Stimulated activated naive CD4-positive, alpha-beta T cell treated with Interleukin-2 at 50 U/mL for 16 hours (primary cell): ENCODE measurements at places on chromosomes 12 and 14.

GRCh38 chr12:123931686-123932321 lies 40.8 kb downstream of the CCDC92 start:
- DNase-seq, result no peak

- DNase-seq, result no peak
Measured at GRCh38 chr12:51726161-51726560, 122.4 kb downstream of the FIGNL2 start.

DNA sequence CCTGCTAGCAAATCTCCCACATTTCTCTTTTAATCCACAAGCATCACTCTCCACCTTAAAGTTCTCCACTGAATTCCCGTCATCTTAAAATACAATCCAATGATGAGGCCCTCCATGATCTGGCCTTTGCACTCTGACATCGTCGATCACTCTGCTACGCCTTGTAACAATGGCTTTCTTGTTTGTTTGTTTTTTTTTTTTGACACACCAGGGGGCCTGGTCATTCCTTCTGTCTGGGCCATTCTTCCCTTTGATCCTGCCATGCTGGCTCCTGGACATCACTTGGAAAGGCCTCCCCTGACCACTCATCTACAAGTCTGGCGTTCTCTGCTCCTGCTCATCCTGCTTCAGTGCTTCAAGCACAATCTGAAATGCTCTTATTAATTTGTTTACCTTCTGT lies 233.5 kb downstream of the PPM1H start:
- DNase-seq, result no peak

GRCh38 chr12:52789637-52790426 lies 6.1 kb downstream of the KRT3 start:
- no peak for DNase-seq

DNA sequence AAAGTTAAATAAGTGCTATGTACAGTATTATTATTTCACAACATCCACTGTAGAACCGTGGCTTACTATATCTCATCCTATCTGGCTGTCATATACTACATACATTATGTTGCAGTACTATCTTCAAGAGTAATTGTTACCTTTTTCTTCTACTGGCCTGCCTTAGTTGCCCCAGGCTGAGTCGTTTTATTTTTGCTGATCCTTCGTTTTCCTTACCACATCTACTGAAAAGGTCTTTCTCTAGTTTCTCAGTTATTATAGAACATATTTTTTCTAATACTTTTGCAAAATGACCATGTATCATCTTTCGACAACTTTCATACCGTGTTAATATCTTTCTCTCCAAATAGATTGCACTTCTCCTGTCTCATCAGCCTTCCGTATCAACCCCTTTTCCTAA lies 523.1 kb downstream of the SOX5 start:
- no peak for DNase-seq

DNA sequence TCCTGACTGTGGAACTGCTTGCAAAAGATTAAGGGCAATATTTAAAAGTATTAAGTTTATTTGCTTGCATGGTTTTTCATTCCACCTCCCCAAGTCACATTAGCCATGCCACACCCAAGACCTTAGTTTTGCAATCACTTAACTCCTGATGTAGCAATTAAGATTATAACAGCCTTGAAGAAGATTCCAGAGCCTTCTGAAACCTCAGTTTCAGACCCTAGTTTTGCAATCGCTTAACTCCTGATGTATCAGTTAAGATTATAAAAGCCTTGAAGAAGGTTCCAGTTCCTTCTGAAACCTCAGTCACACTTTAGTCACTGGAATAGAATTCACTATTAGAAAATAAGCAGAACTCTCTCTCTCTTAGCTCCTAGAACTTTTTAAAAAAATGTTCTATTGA lies 42.7 kb upstream of the DCN start:
- no peak for DNase-seq

GRCh38 chr12:53200458-53201176 lies 6.4 kb downstream of the ITGB7 start:
- peak; percentile 42 for DNase-seq

DNA sequence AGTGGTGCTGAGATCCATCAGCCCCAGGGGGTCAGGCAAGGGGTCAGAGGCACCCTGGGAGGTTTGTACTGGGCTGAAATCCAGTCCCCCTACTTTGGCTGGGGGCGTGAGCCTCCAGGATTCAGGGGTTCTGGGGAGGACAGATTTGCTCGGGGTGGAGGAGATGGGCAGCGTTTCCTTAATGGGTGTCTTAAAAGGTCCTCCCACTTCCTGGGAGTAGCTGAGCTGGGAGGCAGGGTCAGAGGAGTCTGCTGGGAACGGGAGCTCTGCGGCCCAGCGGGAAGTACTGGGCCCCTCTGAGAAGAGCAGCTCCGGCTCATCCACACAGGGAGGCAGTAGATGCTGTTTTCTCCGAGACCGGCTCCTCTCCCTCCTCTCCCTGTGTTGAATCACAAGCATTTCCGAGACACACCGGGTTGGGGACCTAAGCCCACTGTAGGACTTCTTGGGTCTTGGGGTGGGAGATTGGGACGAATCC lies 2.1 kb upstream of the TEX52 start:
- no peak for DNase-seq

GRCh38 chr14:22200977-22201605 lies 387.9 kb downstream of the DAD1 start:
- DNase-seq, result no peak

DNA sequence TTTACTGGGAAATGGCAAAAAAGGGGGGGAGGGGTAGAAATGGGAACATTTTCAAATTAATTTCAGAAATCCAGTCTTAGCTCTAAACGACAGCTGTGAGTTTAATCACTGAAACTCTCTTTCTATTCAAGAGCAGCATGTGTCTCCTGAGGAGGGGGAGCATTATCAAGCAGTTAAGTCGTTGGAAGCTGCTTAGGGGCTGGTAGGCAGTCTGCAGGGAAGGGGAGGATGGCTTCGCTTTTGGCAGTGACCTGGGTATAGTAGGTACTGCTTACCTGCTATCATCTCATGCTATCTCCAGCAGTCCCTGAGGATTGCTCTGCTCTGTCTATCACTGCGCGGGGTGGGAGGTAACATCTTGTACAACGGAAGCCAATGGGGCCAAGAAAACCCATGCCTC lies 567.4 kb downstream of the NRXN3 start:
- DNase-seq, result no peak

- no peak for DNase-seq
Measured at GRCh38 chr12:51961834-51962233, 10.3 kb downstream of the ACVR1B start.

GRCh38 chr12:118271770-118272417 lies 100.8 kb downstream of the TAOK3 start:
- DNase-seq, result no peak

- no peak for DNase-seq
Measured at GRCh38 chr12:86249851-86250250, 6.3 kb downstream of the MGAT4C start.

DNA sequence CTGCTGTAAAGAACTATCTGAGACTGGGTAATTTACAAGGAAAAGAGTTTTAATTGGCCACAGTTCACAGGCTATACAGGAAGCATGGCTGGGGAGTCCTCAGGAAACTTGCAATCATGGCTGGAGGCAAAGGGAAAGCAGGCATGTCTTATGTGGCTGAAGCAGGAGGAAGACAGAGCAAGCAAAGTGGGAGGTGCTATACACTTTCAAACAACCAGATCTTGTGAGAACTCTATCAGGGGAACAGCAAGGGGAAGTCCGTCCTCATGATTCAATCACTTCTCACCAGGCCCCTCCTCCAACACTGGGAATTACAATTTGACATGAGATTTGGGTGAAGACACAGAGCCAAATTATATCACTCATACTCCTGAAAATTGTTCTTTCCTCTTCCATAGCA lies 109.5 kb upstream of the PKP2 start:
- DNase-seq, result no peak

DNA sequence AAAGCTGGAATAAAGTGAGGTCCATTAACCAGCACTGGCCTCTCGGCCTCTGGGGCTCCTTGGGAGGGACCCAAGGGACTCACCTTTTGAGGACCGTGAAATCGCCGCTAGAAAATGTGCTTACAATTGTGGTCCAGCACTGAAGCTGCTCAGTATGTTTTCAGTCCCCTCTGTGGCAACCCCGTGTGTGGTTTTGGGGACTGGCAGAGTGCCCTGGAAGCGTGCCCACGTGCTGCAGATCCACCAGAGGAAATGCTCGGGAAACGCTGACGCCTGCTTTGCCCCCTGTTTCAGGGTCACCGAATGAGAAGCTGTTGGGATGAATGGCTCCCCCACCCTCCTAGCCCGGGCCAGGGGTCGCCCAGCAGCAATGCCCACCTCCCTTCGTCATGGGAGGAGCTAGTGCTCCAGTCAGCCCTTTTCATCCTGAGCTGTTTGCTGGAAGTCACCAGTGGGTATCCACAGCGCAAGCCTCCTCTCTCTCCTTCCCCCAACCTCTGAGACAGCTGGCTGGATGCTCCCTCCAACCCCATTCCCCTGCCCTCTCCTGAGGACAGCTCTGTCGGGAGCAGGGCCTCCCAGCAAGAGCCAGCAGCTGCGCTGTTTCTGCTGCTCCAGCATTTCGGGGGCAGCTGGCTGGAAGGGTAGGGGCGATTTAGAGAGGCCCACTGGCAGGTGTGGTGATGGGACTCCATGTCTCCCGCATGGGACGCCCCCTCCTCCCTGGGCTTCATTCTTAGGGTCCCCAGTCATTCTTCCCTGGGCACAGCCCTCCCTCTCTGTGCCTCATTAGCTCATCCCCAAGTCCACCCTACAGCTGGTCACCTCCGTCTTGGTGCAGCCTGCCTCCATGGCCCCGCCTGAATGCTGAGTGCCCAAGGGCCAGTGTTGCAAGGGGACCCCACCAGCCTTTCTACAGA lies 33.2 kb upstream of the PPP1R13B start:
- no peak for DNase-seq

GRCh38 chr14:90644882-90645281 lies 171.3 kb downstream of the TTC7B start:
- DNase-seq, result no peak

- DNase-seq, result no peak
Measured at GRCh38 chr14:64831419-64831818, 48.3 kb downstream of the SPTB start.

GRCh38 chr14:99459481-99460100 lies 21.1 kb downstream of the SETD3 start:
- DNase-seq, result no peak

DNA sequence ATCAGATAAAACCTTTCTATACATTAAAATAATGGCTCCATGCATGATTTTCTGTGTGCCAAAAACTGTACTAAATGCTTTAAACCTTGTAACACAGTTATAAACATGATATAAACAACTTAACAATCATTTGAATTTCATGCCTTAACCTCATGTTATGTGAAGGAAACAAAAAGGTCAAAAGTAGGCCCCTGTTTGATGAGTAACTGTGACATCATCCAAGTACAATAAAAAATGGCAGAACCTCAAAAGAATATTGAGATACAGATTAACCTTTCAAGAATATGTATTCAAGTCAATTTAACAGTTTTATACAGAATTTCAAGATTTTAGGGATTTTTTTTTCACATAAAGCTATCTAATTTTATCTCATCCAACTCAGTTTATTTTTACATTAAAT lies 310.7 kb upstream of the DCN start:
- DNase-seq, result no peak

DNA sequence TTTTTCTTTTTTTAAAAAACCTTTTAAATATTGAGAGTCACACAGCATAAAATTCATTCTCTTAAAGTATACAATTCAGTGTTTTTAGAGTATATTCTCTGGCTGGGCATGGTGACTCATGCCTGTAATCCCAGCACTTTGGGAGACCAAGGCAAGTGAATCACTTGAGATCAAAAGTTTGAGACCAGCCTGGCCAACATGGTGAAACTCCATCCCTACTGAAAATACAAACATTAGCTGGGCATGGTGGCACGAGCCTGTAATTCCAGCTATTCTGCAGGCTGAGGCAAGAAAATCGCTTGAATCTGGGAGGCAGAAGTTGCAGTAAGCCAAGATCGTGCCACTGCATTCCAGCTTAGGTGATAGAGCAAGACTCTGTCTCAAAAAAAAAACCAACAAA lies 68.4 kb upstream of the BCAT1 start:
- DNase-seq, result no peak

- no peak for DNase-seq
Measured at GRCh38 chr12:105417732-105418131, 87.2 kb downstream of the C12orf75 start.

DNA sequence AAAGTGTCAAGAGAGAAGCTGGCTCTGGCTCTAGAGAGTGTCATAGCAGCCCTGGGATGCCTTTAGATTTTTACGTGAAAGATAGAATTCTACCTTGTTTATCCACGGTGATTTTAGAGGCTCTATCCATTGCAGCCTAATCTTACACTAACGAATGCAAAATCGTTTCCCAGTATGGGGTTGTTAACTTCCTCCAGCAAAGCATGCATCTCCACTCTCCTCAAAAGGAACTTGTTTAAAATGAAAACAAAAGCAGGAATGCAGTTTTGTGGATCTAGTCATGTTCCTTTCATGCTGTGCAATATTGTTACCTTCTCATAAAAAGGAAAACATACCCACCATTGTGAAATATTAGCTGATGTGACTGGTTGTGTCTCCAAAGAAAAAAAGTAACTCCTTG lies 88.4 kb downstream of the ANO2 start:
- no peak for DNase-seq

DNA sequence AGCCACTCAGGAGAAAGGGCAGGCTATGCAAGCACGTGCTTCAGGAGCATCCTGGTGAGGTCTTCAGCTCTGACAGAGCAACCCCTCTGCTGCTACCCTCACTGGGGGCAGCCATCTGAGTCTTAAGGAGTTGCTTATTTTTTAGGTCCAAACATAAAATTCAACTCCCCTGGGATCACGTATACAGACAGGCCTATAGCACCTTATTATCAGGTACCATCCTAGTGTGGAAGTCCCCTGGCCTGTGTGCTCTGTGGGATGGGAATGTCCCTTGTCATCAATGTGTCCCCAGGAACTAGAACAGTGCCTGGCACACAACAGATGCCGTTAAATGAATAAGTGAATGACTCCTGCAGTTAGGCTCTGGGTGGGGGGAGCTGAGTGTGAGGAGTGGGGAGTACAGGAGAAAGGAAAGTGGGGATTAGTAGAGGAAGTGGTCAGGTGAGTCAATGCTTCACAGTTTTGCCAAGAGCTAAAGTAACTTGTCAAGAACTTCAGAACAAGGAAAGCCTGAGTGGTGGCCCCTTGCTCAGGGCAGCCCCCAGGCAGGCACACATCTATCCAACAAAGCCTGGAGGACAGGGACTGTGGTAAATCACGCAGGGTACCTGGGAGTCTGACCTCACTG lies 33.5 kb downstream of the DAD1 start:
- peak; percentile 65 for DNase-seq

GRCh38 chr12:1291601-1292332 lies 300.7 kb downstream of the ERC1 start:
- DNase-seq, result no peak

GRCh38 chr14:75979071-75979571 lies 2.7 kb downstream of the TGFB3 start:
- no peak for DNase-seq
